Spinal cord (tissue), 10 donors: ENCODE measurements at places on chromosomes 3 and 15.

GRCh38 chr15:68809517-68809916 lies 11.2 kb downstream of the ANP32A start:
- no peak for DNase-seq

DNA sequence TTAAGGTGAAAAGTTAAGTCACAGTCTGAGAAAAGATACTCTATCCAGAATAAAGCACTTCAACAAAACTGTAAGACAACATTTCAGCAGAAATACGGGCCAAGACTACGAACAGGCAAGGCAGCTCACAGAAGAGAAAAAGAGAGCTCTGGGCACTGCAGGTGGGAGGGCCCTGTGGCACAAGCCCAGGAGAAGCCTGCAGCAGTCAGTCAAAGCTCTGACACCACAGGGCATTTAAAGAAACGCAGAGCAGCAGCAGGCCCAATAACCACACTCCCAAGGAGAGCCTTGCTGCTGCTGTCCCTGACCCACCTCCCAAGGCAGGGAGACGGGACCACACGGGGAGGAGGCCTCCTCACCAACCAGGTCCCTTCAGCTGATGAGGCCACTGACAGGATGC lies 19.2 kb downstream of the CHSY1 start:
- DNase-seq = peak; percentile 47

DNA sequence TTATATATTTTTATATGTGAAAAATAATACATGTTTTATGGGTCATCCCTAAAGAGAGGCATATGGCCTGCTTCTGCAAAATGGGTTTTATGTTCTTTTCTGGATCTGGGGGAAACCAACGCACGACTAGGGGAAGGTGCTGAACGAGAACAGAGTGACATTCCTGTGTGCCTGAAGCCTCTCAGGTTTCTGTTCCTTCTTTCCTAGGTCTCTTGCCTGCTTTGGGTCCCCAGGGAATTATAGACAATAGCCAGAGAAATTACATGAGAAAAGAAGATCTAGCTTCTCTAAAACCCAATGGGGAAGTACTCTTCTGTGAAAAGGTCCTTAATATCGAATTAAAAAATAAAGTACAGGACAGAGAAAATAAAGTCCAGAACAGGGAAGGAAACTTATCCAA lies 66.5 kb downstream of the IGSF11 start:
- DNase-seq = no peak

- DNase-seq = peak; percentile 78
These were observed 27.8 kb upstream of the FRMD4B start for GRCh38 chr3:69413551-69414207.

DNA sequence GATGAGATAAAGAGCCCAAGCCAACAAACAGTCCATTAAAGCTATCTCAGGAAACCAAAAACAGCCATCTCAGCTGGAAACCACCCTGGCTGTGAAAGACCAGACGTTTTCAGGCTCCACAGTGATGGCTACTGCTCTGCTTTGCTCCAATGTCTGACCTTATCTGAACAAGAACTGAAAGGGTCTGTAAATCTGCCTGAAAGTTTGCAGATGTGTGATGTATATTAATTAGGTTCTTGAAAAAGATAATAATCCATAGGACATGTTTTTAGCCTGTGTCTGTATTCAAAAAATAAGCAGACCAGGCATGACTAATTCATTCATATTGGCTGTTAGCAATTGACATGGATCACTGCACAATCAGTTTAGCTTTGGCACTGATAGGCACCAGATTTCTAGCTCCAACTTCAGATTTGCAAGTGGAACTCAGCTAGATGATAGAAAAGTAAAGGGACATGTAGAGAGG lies 611.4 kb upstream of the NAALADL2 start:
- no peak for DNase-seq
